HuH-7.5 (cell line): ENCODE measurements at places on chromosomes 7 and 10.

GRCh38 chr7:128809363-128809762, 17.6 kb downstream of the CCDC136 start:
- DNase-seq: no peak

GRCh38 chr10:45197816-45198485, 117.5 kb downstream of the OR13A1 start:
- no peak for DNase-seq

DNA sequence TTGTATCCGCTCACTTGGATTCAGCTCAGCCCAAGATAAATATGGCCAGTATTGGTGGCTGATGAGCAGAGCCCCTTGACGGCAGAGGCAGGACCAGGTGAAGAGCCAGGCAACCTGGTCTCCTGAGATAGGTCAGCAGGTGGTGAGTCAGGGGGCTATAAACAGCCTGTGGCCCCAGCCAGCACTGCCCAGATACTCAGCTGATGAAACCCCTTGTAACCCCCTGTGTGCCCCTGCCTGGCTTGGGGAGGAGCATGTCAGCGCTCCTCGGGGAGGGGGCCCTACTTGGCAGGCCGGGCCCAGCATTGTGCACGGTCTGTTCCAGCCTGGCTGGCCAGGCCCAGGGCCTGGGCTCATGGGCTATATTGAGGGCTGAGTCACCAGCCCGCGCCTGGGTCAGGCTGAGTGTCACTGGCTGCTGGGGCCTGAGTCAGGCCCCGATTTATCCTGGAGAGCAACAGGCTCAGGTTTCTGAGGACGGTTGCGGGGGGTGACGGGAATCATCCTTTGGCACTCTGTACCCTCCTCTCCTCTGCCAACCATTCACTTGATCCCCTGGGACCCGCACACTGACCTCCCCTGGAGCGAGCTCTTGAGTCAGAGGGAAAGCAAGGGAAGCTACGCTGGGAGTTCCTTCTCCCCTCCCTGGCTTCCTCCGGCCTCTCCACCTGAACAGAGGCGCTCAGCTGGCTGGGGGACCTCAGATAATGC, 2.8 kb upstream of the FLNC start:
- DNase-seq: no peak

DNA sequence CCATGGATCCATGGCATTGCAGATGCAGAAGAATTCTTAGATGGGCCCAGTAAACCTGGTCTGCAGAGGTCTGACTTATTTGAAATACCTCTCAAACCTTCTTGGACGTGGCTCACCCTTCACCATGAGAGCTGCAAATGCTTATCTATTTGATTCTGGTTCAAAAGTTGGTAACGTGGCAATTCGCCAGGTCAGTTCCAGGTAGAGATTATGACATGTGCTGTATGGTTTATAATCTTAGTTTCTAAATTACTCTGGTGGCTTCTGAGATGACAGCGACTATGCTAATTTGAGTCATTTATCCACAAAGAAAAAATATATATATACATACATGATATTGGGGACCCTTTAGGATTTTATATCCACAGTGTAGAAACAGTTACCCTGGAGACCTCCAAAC, 68.8 kb downstream of the NRP1 start:
- DNase-seq: no peak

DNA sequence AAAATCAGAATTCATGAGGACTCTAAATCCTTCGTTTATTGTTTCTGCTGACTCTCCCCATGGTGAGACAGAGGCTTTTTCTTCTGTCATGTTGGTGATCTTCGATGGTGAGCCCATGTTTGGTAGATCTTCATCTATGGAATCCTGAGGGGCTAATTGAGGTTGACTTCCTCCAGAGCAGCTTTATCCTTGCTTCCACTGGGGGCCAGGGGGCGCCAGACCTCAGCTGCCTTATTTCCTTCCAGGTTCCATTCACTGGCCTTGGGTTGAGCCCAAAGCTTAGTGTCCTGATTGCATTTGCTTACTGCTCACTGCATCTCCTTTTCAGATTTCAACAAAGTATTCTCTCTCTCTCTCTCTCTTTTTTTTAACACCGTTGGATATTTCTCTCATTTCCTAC, 80.7 kb downstream of the GCC1 start:
- DNase-seq: no peak

GRCh38 chr10:87578842-87579401, 74.2 kb downstream of the MINPP1 start:
- no peak for DNase-seq

GRCh38 chr7:96792115-96792514, 82.5 kb upstream of the SEM1 start:
- DNase-seq: no peak

GRCh38 chr10:128885573-128886555, 581.2 kb upstream of the MGMT start:
- no peak for DNase-seq

DNA sequence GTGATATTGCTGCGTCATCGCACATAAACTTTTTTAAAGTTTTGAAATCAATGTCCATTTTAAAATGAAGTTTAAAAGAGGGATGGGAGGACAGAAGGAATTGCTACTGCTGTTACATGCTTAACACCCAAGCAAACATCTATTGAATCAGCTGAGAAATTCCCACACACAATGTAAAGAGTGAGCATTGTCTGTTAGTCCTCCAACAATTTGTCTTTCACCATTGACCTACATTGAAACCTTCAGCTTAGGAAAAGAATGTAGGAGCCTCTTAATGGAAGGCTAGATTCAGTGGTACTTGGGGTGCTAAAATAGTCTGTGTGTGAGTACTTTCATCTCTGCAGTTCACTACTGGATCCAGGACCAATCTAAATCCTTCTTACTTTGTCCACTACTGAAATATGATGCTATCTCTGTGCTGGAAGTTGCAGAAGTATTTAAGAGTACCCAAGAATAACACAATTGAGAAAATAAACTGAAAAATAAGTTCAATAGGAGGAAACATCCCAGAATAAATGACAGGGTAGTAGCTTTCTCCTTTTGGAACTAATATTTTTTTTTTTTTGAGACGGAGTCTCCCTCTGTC, 23.8 kb upstream of the FBXW4 start:
- DNase-seq: no peak

GRCh38 chr10:75550191-75550590, 118.8 kb downstream of the LRMDA start:
- no peak for DNase-seq

GRCh38 chr7:145411066-145411465, 575.2 kb upstream of the TPK1 start:
- DNase-seq: no peak

DNA sequence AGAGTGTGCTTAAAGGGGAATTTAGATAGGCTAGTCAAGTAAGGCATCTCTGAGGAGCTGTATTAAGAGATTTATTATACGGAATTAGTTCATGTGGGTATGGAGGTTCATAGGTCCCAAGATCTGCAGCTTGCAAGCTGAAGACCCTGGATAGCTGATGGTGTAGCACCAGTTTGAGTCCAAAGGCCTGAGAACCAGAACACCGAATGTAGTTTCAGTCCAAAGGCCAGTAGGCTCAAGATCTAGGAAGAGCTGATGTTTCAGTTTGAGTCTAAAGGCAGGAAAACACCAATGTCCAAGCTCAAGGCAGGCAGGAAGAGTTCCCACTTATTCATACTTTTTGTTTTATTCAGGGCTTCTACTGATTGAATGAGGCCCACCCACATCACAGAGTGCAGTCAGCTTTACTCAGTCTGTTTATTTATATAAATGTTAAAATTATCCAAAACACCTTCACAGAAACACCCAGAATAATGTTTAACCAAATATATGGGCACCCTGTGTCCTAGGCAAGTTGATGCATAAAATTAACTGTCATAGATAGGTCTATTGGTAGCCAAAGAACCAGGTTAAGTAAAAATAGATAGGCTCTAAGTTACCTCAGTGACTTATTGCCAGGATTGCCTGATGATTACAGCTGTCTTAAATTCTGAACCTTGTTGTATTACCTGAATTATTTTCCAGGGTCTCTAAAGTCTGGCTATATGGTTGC, 83.5 kb downstream of the MAPK8 start:
- no peak for DNase-seq

GRCh38 chr10:78207216-78207615, 173.6 kb downstream of the RPS24 start:
- no peak for DNase-seq

DNA sequence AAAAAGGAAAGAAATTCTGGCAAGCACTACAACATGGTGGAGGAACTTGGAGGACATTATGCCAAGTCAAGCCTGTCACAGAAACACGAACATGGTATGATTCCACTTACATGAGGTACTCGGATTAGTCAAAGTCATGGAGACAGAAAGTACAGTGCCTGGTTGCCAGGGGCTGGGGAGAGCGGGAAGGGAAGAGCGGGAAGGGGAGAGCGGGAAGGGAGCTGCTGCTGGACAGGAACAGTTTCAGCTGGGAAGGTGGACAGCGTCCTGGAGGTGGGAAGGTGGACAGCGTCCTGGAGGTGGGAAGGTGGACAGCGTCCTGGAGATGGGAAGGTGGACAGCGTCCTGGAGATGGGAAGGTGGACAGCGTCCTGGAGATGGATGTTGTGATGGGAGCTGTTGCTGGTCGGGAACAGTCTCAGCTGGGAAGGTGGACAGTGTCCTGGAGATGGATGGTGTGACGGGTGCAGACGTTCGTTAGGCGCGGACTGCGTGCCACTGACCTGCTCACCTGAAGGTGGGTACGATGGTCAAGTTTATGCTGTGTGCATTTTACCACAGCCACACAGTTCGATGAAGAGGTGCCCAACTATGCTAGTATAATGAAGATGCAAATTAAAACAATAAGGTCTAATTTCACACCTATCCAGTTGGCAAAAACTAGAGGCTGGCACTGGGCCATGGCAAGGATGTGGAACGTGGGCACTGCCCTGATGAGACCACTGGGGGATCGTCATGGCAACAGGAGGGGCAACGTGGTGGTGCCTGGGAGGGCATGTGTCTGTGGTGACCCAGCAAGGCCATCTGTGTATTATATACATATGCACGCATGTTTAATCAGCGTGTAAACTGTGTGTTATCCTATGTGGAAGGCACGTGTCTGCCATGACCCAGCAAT, 103.8 kb downstream of the NKX6-2 start:
- DNase-seq: no peak

- DNase-seq: no peak
Observed at GRCh38 chr10:10209167-10209566, 808.5 kb upstream of the CELF2 start.

- no peak for DNase-seq
Observed at GRCh38 chr10:132962623-132963429, 20.5 kb upstream of the CFAP46 start.

GRCh38 chr10:104321725-104322415, 16.4 kb downstream of the ITPRIP start:
- DNase-seq: no peak

GRCh38 chr7:27424231-27424630, 181.6 kb downstream of the EVX1 start:
- no peak for DNase-seq

DNA sequence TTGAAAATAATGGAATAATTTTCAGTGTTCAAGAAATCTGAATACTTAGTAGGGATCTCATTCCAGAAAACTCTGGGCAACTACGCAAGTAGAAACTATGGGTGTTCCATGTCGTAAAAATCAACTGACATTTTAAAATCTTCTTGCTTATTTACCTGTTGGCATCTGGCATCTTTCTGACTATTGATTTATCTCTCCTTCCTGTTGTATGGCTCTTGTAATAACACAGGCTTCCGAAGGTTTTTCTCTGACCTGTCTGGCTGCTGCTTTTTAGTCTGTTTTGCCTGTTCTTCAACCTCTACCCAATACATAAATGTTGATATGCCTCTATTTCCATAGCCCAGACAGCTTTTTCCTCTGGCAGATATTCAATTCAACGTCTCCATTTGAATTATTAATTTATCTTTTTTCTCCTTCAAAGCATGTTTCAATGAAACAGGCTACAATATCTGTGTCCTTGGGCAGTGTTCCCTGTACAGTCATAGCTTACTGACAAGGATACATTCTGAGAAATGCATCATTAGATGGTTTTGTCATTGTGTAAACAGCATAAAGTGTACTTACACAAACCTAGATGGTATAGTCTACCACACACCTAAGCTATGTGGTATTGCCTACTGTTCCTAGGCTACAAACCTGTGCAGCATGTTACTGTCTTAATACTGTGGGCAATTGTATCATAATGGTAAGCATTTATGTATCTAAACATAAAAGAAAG, 105.9 kb upstream of the ETV1 start:
- no peak for DNase-seq

GRCh38 chr10:33719005-33719703, 384.7 kb upstream of the NRP1 start:
- DNase-seq: no peak

GRCh38 chr7:122902751-122903495, 16.7 kb upstream of the CADPS2 start:
- no peak for DNase-seq

DNA sequence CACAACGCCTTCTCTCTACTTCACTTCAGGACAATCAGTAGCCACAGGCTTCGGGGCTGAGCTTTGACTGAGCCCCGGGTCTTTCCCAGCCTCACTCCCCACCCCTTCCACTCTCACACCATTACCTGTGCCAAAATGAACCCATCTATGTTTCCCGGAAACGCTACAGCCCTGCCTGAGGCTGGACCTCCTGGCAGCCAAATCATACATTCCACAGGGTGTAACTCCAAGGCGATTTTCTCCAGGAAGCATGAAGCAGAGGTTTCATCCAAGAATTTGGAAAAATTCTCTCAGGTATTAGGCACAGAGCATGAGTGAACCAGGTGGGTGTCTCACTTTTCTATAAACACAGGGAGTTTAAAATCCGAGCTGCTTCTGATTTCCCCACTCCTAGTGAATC, 286.3 kb downstream of the TNS3 start:
- no peak for DNase-seq

GRCh38 chr7:4621396-4621795, 60.7 kb upstream of the FOXK1 start:
- DNase-seq: no peak

- DNase-seq: no peak
Observed at GRCh38 chr10:100377830-100378229, 30.8 kb downstream of the SCD start.

- no peak for DNase-seq
Observed at GRCh38 chr7:36734731-36735130, 10.4 kb upstream of the AOAH start.

GRCh38 chr7:64887756-64888508, 15.1 kb upstream of the ZNF273 start:
- peak; percentile 73 for DNase-seq

GRCh38 chr7:21507627-21508343, 35.1 kb upstream of the DNAH11 start:
- DNase-seq: no peak

- DNase-seq: no peak
Observed at GRCh38 chr7:78412216-78412858, 613.8 kb downstream of the PHTF2 start.

DNA sequence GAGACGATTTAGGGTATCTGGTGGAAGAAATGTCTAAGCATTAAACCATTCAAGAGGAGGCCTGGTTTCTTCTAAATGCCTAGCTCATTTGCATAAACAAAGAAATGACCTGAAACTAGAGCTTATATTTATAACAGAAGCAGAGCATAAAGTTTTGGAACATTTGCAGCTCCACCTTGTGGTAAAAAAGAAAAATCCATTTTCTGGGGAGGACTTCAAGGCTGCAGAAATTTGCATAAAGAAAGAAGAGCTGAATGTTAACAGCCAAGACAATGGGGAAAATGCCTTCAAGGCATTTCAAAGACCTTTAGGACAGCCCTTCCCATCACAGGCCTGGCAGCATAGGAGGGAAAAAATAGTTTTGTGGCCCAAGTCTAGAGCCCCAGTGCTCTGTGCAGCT, 362.0 kb downstream of the ZNF248 start:
- DNase-seq: no peak
